H4 (cell line): ENCODE measurements at places on chromosomes 5 and 9. TPM values are rescaled to one million over a fixed set of nuclear protein-coding genes. Genes with fewer than 3 reads are reported as not detected.

- DNase-seq, result no peak
Measured at GRCh38 chr5:131943916-131944315, 1.5 kb downstream of the MEIKIN start.

GRCh38 chr9:75852746-75853145 is 37.7 kb upstream of the PCSK5 start:
- DNase-seq, result no peak

- DNase-seq, result no peak
Measured at GRCh38 chr5:103177543-103177942, 57.4 kb downstream of the PPIP5K2 start.

- no peak for DNase-seq
Measured at GRCh38 chr9:99235926-99236634, 14.0 kb downstream of the SEC61B start.

- DNase-seq, result no peak
Measured at GRCh38 chr9:76729980-76730737, 34.1 kb upstream of the PCA3 start.

DNA sequence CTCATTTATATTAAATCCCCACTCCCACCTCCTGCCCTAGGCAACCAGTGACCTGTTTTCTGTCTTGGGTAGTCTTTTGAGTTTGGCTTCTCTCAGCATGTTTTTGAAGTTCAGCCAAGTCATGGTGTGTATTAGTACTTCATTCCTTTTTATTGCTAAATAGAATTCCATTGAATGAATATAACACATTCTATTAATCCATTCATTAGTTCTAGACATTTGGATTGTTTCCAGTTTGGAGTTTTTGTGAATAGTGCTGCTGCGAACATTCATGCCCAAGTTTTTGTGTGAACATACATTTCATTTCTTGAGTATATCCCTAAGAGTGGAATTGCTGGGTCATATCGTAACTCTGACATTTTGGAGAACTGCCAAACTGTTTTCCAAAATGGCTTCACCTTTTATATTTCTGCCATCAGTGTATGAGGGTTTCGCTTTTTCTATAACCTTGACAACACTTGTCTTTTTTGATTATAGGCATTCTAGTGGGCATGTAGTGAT is 2.7 kb downstream of the ZNF346 start:
- DNase-seq, result no peak

GRCh38 chr9:114484854-114485443 is 20.3 kb downstream of the WHRN start:
- DNase-seq, result peak; percentile 61

DNA sequence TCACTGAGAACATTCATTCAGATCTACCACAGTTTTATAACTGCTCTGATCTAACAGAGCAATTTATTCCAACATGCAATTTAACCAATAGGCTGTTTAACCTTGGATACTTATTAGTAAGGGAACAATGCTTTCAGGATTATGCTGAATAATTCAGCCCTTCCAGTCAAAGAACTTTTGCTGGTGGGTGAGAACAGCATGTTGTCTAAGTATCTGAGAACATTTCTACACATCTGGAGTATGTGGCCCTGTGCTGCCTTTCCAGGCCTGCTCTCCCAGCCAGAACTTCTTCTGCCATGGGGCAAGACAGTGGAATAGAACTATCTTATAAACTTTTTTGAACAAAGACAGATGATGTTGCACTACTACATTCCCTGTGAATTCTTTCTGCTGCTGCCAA is 55.8 kb downstream of the NFIB start:
- no peak for DNase-seq

GRCh38 chr9:16970321-16970720 is 99.9 kb upstream of the BNC2 start:
- DNase-seq, result no peak

GRCh38 chr5:158135682-158136179 is 276.8 kb upstream of the CLINT1 start:
- DNase-seq, result no peak

KCNV2 gene
- not detected in 2 replicates for total RNA-seq

FBXO4 gene
- 12.8 and 16.0 TPM in 2 replicates for total RNA-seq

SPINK7 gene
- total RNA-seq, result not detected in 2 replicates

ENTREP1 gene
- total RNA-seq, result 0.08 TPM in 1 of 2 replicates, not detected in the other

SCGB3A2 gene
- total RNA-seq, result not detected in 2 replicates
